Renal pelvis (tissue), 12 donors: ENCODE measurements at places on chromosomes 5 and 9. TPM values are rescaled to one million over a fixed set of nuclear protein-coding genes. Genes with fewer than 3 reads are reported as not detected.

The DMRTA1 gene
- 1.7 TPM for polyA plus RNA-seq

The FAM151B gene
- polyA plus RNA-seq = 3.1 TPM

The CCNO gene
- polyA plus RNA-seq = 8.2 TPM

The PCDHGA8 gene
- polyA plus RNA-seq = 0.85 TPM

The GMCL2 gene
- not detected for polyA plus RNA-seq

The CENPP gene
- 5.9 TPM for polyA plus RNA-seq

The WNT8A gene
- polyA plus RNA-seq = 0.09 TPM

The SIT1 gene
- 0.58 TPM for polyA plus RNA-seq

The IL31RA gene
- polyA plus RNA-seq = 0.07 TPM

The RABGAP1 gene
- polyA plus RNA-seq = 67.2 TPM

The PCSK5 gene
- polyA plus RNA-seq = 15.9 TPM

GRCh38 chr5:32507738-32508434, 63.3 kb upstream of the ZFR start:
- no peak for DNase-seq

GRCh38 chr9:12935714-12936113, 160.9 kb downstream of the LURAP1L start:
- no peak for DNase-seq

DNA sequence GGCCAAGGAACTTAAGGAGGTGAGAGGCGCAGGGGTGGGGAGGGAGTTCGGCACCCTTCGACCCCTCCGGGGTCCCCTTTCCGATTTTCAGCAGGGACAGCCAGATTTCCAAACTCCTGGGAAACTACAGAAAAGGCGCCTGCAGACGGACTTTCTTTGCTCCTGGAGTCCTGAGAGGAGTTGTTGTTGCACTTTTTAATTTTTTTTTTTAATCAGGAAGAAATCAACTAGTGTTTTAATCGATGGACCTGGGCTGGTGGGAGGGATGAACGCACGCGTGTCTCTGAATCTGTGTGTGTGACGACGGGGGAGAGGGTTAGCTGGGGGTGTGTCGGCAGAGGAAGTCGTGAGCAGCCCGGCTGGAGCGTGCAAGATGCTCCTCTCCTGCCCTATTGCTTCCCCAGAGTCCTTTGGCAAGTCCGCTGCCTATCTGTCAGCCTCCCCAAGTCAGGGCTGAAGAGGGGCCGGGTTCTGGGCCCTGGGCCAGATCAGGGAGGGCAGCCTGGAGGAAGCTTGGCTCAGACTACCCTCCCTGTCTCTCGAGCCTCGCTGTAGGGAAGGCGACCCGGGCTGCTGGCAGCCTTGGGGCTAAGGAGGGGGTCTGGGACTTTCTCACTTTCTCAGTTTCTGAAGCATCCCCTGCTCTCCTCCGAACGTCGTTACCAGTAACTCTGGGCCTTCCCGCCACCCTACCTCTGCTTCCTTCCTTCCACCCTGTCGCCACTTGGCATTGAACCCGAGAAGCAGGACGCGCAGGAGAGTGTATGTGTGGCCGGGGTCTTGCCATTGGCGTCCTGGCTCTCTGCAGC, 731 bp downstream of the PRR16 start:
- no peak for DNase-seq

- no peak for DNase-seq
Observed at GRCh38 chr9:98430535-98431292, 175.3 kb upstream of the TBC1D2 start.

- DNase-seq = no peak
Observed at GRCh38 chr5:71974165-71974564, 133.1 kb upstream of the MAP1B start.

GRCh38 chr9:81394881-81395675, 294.3 kb downstream of the TLE1 start:
- no peak for DNase-seq

DNA sequence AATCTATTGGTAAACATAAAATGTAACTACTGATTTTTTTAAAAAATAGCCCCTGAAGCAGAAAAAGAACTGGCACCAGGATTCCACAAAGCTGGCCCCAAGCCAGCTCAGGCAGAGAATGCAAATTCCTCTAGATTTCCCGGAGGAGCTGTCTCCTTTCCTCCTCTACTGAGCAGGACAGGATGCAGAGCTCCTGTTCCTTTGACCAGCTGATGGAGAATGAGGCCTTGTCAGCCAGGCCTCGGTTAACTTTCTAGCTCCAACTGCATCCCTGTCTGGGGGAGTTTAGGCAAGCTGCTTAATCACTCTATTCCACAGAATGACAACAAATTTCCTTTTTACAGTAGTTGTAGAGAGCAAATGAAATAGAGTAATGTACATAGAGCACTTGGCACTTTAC, 155.5 kb downstream of the GNAQ start:
- peak; percentile 24 for DNase-seq

DNA sequence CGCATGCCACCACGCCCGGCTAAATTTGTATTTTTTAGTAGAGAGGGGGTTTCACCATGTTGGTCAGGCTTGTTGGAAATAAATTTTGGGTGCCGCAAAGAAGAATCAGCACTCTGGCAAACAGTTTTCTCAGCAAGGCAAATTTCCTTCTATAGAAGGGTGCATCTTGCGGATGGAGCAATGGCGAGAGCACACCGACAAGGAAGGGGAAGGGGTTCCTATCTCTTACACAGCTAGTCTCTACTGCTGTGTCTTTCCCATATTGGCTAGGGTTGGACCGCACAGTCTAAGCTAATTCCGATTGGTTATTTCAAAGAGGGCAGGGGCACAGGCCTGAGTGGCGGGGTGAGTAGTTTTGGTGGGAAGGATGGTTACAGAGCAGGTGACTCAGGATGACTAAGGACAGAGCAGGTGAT, 707 bp downstream of the GTF3C5 start:
- no peak for DNase-seq

DNA sequence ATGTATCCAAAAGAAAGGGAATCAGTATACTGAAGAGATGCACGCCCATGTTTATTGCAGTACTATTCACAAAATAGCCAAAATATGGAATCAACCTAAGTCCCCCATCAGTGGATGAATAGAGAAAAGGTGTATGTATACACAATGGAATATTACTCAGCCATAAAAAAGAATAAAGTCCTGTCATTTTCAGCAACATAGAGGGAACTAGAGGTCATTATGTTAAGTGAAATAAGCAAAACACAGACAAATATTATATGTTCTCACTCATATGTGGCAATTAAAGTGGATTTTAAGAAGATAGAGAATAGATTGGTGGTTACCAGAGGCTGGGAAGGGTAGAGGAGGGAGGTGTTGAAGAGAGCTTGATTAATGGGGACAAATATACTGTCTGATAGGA, 88.6 kb downstream of the NIPBL start:
- DNase-seq = no peak

DNA sequence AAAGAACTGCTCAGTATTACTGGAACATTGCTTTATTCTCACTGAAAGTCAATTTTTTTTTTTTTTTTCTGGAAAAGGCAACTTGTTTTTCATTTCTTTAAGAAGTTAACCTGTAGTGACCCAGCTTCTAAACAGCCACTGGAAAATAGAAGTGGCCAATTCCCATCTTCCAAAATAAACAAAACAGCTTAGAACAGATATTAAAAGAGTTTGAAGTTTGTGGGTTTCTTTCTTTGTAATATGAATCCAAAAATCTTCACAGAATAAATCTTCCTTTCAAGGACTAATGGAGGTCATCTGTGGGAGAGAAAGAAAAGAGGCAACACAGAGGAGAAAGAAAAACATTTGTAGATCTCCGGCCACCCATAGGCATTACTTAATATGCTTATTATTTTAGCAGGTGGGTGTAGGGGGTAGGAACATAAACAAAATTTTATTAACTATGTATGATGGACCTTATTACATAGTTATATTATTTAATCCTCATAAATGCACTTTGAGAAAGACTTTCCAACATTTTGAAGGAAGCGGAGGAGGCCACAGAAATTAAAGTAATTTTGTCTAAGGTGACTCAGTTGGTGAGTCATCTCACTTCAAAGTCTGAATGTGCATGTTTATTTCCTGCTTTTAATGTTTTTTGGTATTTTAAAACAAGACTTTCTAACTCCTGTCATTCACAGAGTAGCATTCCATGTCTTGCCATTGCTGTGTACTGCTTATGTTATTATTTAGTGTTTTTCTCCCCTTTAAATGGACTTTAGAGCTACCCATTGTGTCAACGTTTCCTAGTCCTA, 1791.8 kb upstream of the WWC1 start:
- DNase-seq = peak; percentile 51

DNA sequence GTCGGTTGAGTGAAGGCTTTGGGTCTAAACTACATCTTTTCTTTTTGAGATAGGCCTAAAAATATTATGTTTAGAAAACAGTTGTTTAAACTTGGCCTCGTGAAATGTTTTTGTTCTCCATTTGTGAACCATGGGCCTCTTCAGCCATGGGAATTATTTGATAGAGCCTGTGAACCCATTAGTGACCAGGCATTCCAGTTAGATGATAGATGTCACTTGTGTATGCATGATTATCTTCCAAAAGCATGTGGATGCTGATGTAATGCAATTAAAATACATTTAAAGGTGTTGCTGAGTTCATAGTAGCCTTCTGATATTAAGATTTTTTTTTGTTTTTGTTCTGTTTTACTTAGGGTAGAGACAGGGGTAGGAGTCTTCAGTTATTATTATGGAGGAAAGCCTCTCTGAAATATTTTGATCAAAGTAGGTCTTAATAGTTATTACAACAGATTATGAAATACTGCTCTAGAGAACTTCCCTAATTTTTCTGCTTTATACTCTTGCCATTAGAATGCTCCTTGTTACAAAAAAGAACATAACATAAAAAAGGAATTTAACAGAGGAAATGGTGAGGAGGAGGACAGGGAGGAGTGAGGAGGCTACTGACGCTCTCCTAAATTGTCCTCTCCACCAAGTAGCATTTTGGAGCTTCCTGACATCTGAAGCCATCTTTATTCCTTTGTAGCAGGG, 32.9 kb downstream of the CPEB4 start:
- no peak for DNase-seq

DNA sequence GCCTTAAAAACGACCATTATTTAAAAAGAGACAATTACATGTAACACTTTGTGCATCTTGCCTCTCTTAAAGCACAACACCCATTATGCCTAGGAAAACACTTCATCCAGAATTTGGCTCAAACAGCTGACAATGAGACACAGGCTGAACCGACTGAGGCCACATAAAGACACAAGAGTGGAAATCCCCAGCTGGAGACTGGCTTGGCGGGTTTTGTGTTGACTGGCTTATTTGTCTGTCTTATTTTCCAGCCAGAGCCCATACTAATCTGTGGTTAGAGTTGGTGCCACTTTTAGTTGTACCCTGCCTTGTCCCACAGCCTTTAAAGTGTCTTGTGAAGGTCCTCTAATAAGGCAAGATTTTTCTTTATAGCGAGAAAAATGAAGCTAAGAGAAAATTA, 21.2 kb downstream of the TRIM14 start:
- DNase-seq = no peak

GRCh38 chr9:12955510-12956163, 180.8 kb downstream of the LURAP1L start:
- DNase-seq = no peak

- no peak for DNase-seq
Observed at GRCh38 chr9:127927988-127928675, 2.4 kb downstream of the PIP5KL1 start.

DNA sequence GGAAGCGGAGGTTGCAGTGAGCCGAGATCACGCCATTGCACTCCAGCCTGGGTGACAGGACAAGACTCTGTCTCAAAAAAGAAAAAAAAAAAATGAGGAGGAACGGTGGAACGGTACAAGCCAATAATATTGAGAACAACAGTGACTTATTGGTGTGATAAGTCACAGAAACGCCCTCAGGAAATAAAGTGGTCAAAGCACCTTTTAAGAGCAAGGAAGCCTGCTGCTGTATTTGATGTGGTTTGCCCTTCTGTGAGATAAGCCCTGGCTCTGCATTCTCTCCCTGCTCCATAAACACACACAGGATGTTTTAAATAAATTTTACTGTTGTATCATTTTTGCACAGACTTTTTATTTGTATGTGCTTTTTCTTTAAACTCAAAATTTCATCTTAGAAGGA, 269.9 kb upstream of the MSX2 start:
- DNase-seq = no peak

- DNase-seq = no peak
Observed at GRCh38 chr5:140986117-140986521, 19.8 kb downstream of the PCDHAC2 start.

GRCh38 chr9:115262477-115262876, 144.5 kb upstream of the TNC start:
- no peak for DNase-seq

DNA sequence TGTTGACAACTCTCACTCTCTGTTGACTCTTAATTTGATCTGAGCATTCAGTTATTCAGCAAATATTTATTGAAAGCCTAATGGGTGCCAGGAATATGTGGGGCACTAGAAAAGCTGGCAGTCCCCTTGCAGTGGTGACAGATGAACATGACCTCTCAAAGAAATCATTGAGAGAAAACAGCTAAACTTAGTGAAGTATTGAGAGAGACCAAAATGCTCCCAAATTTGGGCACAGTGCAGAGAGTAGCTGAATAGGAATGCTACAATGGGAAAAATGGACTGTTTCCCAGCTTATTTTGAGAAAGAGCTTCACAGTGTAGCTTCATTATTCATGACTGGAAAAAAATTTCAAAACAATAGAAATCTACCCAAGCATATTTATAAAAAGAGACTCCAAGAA, 257.9 kb downstream of the SGCD start:
- no peak for DNase-seq

DNA sequence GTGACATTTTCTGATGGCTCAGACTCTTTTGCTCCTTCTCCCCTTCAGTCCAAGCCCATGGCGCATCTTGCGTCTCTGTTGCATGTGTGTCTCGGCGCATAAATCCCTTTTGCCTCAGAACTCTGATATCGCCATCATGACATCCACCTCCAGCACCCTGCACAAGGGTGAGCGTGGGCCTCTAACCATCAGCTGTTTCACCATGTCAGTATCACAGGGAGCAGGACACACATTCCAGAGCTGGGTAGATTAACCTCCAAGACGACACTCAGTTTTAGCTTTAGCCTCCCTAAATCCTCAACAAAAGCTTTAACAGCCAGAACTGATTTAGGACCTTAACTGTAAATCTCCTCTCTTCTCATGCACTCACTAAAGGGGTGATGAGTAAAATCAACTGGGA, 239.0 kb downstream of the EBF1 start:
- no peak for DNase-seq

GRCh38 chr9:93612052-93612795, 35.8 kb downstream of the PHF2 start:
- no peak for DNase-seq

DNA sequence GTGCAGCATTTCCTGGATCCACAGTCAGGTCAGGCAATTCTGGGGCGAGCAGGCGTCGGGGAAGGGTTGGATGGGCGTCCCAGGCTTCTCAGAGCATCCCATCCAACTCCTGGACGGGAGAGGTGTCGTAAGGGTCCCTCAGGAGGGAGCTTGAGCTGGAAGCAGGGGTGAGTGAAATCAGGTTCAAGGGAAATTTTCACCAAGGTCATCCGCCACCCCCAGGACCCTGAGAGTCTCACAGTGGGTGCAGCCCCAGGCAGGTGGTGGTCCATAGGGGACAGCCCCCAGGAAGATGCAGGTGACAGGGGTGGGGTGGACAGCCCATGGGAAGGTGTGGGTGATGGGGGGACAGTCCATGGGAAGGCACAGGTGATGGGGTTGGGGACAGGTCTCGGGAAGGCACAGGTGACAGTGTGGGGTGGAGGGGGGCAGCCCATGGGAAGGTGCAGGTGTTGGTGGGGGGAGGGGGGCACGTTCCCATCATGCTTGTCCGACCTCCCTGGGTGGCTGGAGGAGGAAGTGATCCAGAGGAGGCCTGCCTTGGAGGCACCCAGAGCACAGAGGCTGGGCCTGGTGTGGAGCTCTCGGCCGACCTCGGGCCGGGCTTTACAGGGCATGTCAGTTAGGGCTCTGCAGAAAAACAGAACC, 48.9 kb downstream of the AHRR start:
- DNase-seq = no peak
